Activated naive CD8-positive, alpha-beta T cell treated with anti-CD3 and anti-CD28 coated beads, Interleukin-2, amount 10 ng/mL, durations not matched to agents 7 days and 5 days (primary cell): ENCODE measurements at places on chromosomes 1 and 21. TPM values are rescaled to one million over a fixed set of nuclear protein-coding genes. Genes with fewer than 3 reads are reported as not detected.

F13B gene
- not detected for total RNA-seq

LCE1B gene
- not detected for total RNA-seq

SHISA4 gene
- total RNA-seq: 0.23 TPM

PLPPR4 gene
- not detected for total RNA-seq

DNA sequence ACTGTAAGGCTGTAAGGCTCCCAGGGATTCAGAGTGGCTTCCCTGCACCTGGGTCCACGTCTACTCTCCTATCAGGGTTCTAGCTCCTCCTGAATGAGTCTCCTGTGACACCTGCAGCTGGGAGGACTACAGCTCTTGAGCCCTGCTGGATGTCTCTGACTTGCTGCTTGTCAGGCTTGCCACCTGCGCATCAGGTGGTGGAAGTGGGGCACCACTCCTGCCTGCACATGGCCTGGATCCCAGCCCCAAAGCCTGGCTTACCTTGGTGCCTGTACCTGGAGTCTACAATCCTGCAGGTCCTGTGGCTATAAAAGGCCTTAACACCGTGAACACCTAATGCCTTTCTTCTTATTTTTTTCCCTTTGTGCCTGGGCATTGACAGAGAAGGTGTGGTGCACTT lies 82.2 kb downstream of the FAM78B start:
- no peak for DNase-seq
- no peak overlapping the region for H3K27ac ChIP-seq
- peaks cover 28% of the 10 kb centered on the region for H3K4me1 ChIP-seq

- H3K36me3 ChIP-seq: peaks cover 7% of the 10 kb centered on the region
- no peak overlapping the region for H3K4me3 ChIP-seq
- H3K27ac ChIP-seq: no peak overlapping the region
- no peak for DNase-seq
- peaks cover 4% of the 10 kb centered on the region for H3K27me3 ChIP-seq
- peaks cover 4% of the 10 kb centered on the region for H3K4me1 ChIP-seq
Measured at GRCh38 chr1:160924791-160925651, 29.6 kb downstream of the ITLN2 start.

- H3K27ac ChIP-seq: no peak overlapping the region
- no peak for DNase-seq
- H3K36me3 ChIP-seq: no peaks in the 10 kb centered on the region
- H3K4me3 ChIP-seq: no peak overlapping the region
Measured at GRCh38 chr1:15757016-15757543, 1.5 kb upstream of the FBLIM1 start.

GRCh38 chr1:165408518-165408917 lies 36.4 kb downstream of the RXRG start:
- H3K36me3 ChIP-seq: no peaks in the 10 kb centered on the region
- H3K27ac ChIP-seq: no peak overlapping the region
- H3K4me1 ChIP-seq: peaks cover 5% of the 10 kb centered on the region
- H3K4me3 ChIP-seq: no peak overlapping the region
- peaks cover 30% of the 10 kb centered on the region for H3K27me3 ChIP-seq

GRCh38 chr21:42097274-42097673 lies 26.2 kb downstream of the UMODL1 start:
- H3K27me3 ChIP-seq: peaks cover 2% of the 10 kb centered on the region
- peaks cover 2% of the 10 kb centered on the region for H3K4me1 ChIP-seq
- DNase-seq: no peak

DNA sequence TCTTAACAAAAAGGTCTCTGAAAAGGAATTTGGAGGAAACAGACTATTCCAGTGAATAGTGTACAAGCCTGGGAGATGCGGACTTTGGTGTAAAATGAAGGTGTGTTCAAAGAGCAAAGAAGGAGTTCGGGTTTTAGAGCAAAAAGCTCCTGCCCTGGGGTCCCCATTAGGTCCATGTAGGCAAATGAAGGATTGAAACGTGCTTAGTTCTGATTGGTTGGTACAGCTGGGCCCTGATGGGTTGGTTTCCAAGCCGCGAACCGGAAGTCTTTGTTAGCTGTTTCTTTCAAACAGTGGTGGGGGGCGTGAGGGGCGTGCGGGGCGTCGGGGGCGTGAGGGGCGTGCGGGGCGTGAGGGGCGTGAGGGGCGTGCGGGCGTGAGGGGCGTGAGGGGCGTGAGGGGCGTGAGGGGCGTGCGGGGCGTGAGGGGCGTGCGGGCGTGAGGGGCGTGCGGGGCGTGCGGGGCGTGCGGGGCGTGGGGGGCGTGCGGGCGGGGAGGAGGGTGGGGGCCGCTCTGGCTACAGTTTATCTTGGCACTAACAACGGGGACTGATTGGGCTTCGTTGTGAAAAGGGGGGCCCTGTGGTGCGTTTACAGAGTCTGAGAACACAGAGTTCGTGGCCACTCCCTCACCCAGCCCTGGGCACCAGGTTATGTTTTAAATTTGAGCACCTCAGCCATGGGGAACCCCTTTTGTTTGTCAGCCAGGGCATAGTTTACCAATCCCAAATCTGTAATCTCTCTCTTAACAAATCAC lies 29.4 kb downstream of the LRRC3 start:
- DNase-seq: no peak
- H3K4me3 ChIP-seq: peak overlapping the region; percentile 68

DNA sequence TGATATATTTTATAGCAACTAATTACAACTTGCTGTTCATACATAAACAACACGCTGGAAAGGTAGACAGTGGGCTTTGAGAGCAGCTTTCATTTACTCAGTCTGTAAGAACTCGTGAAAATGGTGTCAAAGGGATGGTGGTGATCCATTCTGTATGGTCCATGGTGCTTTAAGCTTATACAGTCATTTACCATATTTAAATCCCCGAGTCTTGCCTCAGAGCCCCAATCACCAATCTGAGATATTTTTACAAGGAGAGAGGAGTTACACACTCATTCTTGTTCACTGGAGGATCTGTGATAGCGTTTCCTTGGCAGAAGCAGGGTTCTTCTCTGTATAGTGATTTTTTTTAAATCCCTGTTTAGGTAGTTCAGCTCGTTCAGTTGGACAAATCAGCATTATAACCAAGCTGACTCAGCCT lies 694.6 kb downstream of the USP25 start:
- no peaks in the 10 kb centered on the region for H3K27me3 ChIP-seq
- H3K4me3 ChIP-seq: no peak overlapping the region
- no peaks in the 10 kb centered on the region for H3K4me1 ChIP-seq
- DNase-seq: no peak
- H3K27ac ChIP-seq: no peak overlapping the region
- H3K36me3 ChIP-seq: no peaks in the 10 kb centered on the region

GRCh38 chr1:171913385-171913784 lies 72.1 kb downstream of the DNM3 start:
- no peak overlapping the region for H3K4me3 ChIP-seq
- peaks cover 2% of the 10 kb centered on the region for H3K27me3 ChIP-seq
- H3K36me3 ChIP-seq: no peaks in the 10 kb centered on the region
- no peak for DNase-seq
- no peak overlapping the region for H3K27ac ChIP-seq
- peaks cover 3% of the 10 kb centered on the region for H3K4me1 ChIP-seq

- H3K4me1 ChIP-seq: peaks cover 22% of the 10 kb centered on the region
- no peak for DNase-seq
- peaks cover 8% of the 10 kb centered on the region for H3K36me3 ChIP-seq
- H3K27me3 ChIP-seq: no peaks in the 10 kb centered on the region
- H3K27ac ChIP-seq: peak overlapping the region; percentile 97
Measured at GRCh38 chr1:150234309-150234565, 1.7 kb downstream of the ANP32E start.

DNA sequence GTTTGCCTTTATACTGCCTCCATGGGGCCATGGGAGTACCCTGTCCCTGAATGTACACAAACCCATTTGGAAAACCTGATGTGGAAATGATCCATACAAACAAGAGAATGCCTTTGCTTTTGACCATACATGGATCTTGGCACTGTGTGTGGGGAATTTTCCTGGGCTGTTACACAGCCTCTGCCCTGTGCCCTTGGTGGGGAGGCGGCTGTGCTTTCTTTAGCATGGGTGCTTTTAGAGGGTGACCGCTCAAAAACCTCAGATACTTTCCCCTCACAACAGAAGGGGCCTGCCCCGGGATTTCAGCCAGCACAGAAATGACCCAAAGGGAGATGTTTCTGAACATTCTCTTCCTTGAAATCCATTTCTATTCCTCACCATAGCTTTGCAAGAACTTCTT lies 194.8 kb downstream of the LMO4 start:
- H3K36me3 ChIP-seq: no peaks in the 10 kb centered on the region
- no peak for DNase-seq
- H3K4me3 ChIP-seq: no peak overlapping the region
- no peaks in the 10 kb centered on the region for H3K4me1 ChIP-seq
- H3K27me3 ChIP-seq: no peaks in the 10 kb centered on the region
